ENCODE measurements at places on chromosomes 5 and 9. TPM values are rescaled to one million over a fixed set of nuclear protein-coding genes. Genes with fewer than 3 reads are reported as not detected.
A peak's percentile ranks its signal among the peaks of the same experiment; 100 is the strongest.

DNA sequence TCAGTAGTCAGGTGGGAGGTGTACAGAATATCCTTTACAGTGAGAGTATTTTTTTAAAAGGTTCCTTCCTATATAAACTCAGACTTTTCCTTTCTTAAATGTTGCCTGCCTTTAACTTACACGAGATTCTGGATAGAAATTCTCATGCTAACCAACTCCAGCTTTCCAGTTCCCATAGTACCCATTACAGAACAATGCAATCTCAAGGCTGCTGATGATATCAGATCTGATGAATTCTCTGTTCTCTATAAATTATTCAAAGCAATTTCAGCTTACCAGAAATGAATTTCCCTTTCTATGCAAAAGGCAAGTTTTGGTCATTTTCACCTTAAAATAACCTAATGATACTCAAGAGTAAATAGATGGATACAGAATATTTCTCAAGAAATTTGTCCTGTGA is 90.3 kb downstream of the NUDT12 start:
- no peak overlapping the region for H3K27ac ChIP-seq
- H3K36me3 ChIP-seq, result no peaks in the 10 kb centered on the region
- peaks cover 8% of the 10 kb centered on the region for H3K27me3 ChIP-seq
- no peaks in the 10 kb centered on the region for H3K4me1 ChIP-seq

- DNase-seq, result no peak
- H3K4me3 ChIP-seq, result no peak overlapping the region
- no peak overlapping the region for H3K27ac ChIP-seq
- H3K36me3 ChIP-seq, result no peaks in the 10 kb centered on the region
- peaks cover 4% of the 10 kb centered on the region for H3K27me3 ChIP-seq
These were observed 60.1 kb upstream of the LMNB1 start for GRCh38 chr5:126716861-126717260.

GRCh38 chr9:71721855-71722254 is 46.5 kb downstream of the CEMIP2 start:
- H3K27me3 ChIP-seq, result no peaks in the 10 kb centered on the region
- DNase-seq, result no peak
- no peak overlapping the region for H3K27ac ChIP-seq
- H3K36me3 ChIP-seq, result peaks cover 36% of the 10 kb centered on the region
- no peak overlapping the region for H3K4me3 ChIP-seq
- no peaks in the 10 kb centered on the region for H3K4me1 ChIP-seq

DNA sequence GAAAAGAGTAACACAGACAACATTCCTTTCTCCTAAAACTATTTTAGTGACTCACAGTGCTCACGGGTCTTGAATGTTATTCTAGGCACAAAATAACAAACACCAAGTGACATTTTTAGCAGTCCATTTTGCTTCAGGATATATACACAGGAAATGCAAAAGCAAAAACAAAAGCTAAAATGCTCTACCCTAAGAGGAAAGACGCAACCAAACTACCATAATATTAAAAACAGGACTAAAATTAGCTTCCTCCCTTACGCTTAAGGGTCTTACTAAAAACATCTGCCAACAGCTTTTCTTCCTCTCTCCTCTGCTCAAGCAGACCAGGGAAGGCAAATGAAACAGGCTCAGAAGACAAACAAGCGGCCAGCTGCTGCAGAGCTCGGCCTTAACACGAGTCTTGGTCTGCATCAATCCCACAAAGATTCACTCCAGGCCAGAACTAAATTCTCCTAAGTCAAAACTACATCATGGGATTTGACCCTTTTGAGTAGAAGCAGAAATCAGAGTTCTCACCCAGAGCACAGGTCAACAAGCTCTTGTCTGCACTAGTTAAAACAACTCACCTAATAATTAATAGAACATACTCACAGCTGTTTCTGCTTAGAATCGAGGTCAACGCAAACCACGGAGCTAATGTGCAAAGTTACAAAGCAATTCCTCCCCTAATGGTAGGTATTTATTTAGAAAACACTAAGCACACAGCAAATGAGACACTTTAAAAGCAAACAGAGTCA is 62.3 kb downstream of the RAPGEF1 start:
- peaks cover 55% of the 10 kb centered on the region for H3K4me1 ChIP-seq
- peaks cover 4% of the 10 kb centered on the region for H3K36me3 ChIP-seq
- H3K4me3 ChIP-seq, result peak overlapping the region; percentile 47
- peak overlapping the region; percentile 80 for H3K27ac ChIP-seq
- no peaks in the 10 kb centered on the region for H3K27me3 ChIP-seq

GRCh38 chr5:100900796-100901781 is 2.0 kb downstream of the ST8SIA4 start:
- no peaks in the 10 kb centered on the region for H3K27me3 ChIP-seq
- peaks cover 28% of the 10 kb centered on the region for H3K4me1 ChIP-seq
- peak overlapping the region; percentile 97 for H3K27ac ChIP-seq

DNA sequence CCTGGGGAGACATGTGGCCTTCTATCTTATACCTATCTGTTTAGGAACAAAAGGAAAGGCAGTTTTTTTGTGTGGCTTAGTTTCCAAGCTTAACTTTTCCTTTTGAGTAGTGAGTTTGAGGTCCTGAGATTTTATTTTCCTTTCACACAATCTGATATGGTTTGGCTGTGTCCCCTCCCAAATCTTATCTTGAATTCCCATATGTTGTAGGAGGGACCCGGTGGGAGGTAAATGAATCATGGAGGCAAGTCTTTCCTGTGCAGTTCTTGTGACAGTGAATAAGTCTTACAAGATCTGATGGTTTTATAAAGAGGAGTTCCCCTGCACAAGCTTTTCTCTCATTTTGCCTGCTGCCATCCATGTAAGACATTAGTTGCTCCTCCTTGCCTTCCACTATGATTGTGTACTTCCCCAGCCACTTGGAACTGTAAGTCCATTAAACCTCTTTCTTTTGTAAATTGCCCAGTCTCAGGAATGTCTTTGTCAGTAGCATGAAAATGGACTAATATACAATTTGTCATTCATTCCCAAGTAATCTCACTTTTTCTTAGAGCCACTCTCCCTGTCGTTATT is 4.7 kb upstream of the CLTB start:
- H3K4me3 ChIP-seq, result no peak overlapping the region
- peaks cover 32% of the 10 kb centered on the region for H3K27me3 ChIP-seq
- no peak overlapping the region for H3K27ac ChIP-seq
- H3K36me3 ChIP-seq, result peaks cover 5% of the 10 kb centered on the region
- H3K4me1 ChIP-seq, result peaks cover 5% of the 10 kb centered on the region

GRCh38 chr5:82225525-82226172 is 52.5 kb downstream of the RPS23 start:
- H3K4me1 ChIP-seq, result peaks cover 11% of the 10 kb centered on the region
- DNase-seq, result peak; percentile 49
- no peak overlapping the region for H3K4me3 ChIP-seq
- no peaks in the 10 kb centered on the region for H3K27me3 ChIP-seq

- no peaks in the 10 kb centered on the region for H3K36me3 ChIP-seq
- H3K4me3 ChIP-seq, result no peak overlapping the region
- no peaks in the 10 kb centered on the region for H3K4me1 ChIP-seq
- no peaks in the 10 kb centered on the region for H3K27me3 ChIP-seq
- no peak overlapping the region for H3K27ac ChIP-seq
- no peak for DNase-seq
These were observed 563.9 kb downstream of the HTR1A start for GRCh38 chr5:63398346-63398745.

DNA sequence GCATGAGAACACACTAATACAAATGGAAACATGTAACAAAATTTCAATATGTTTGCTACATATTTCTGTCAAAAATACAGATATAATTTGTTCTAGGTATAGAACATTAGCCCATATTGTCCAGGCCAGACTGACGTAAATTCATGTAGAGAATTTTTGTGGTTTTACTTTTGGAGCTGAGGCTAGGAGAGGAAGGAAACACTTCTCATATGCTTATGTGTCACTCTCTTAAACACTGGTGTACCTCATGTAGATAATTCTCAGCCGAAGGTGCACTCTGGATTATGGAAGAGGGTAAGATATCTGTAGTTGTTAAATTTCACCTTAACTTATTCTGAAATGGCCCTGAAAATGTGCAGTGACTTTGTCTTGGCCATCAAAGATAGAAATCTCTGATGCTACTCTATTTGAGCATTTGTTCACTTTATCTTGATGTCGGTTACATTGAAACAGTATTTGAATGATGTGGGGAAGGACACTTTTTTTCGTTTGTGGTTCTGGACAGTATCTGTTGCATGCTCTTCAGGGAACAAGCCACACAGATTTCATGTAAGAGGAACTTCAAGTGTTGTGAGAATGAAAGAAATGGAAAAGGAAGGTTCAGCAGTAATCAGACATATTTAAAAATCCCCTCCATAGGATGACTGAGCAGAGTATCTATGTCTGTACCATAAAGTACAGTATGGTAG is 202.7 kb downstream of the SPATA31D1 start:
- no peaks in the 10 kb centered on the region for H3K27me3 ChIP-seq
- no peak overlapping the region for H3K4me3 ChIP-seq
- DNase-seq, result no peak
- no peaks in the 10 kb centered on the region for H3K36me3 ChIP-seq
- H3K4me1 ChIP-seq, result no peaks in the 10 kb centered on the region

DNA sequence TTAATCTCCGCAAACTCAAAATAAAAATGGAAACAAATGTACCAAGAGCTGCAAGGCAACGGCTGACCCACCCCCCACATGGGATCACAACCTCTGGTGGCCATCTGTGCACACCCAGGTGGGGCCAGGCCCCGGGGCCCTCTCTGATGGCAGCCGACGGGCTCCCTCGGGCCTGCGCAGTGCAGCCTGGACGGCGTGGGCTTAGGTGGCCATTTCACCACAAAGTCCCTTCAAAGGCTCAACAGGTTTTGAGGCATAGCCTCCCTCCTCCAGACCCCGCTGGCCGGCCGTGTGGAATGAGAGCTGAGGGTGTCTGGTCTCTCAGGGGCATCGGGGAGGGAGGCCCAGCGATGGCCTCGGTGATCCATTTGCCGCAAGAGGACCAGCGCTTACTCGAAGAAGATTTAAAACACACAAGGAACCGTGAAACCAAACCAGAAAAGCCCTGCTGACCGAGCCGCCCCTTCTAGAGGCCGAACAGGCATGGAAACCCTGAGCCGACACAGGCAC is 42.7 kb upstream of the CEP72 start:
- DNase-seq, result no peak
- H3K27me3 ChIP-seq, result peaks cover 19% of the 10 kb centered on the region
- no peak overlapping the region for H3K4me3 ChIP-seq

DNA sequence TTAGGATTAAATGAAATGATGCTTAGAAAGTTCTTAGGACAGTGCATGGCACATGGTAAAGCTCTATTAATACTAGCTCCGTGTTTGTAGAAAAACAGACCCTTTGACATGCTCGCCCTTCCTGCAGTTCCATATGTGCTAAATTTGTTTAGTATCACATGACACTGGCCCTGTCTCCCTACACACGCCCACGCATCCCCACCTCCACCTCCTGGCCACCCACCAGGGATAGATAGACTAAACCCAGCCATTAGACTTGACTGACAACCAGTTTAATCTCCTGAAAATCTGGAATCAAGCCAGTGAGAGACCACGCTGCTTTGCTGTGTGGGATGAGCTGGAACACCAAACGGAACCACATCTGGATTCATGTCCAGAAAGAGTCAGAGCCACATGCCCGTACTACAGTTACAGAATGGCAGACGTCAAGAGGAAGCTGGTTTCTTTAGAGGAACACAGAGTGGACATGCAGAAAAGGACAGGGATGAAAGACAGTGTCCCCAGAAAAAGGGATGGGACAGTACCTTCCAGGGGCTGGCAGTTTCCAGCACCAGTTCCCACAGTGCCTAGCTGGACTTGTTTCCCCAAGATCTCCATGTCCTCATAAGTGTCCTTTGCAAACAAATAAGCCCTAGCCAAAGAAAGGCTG is 186.1 kb downstream of the PDZD2 start:
- H3K4me3 ChIP-seq, result no peak overlapping the region
- H3K4me1 ChIP-seq, result peaks cover 3% of the 10 kb centered on the region
- no peak for DNase-seq
- H3K27me3 ChIP-seq, result peaks cover 8% of the 10 kb centered on the region

DNA sequence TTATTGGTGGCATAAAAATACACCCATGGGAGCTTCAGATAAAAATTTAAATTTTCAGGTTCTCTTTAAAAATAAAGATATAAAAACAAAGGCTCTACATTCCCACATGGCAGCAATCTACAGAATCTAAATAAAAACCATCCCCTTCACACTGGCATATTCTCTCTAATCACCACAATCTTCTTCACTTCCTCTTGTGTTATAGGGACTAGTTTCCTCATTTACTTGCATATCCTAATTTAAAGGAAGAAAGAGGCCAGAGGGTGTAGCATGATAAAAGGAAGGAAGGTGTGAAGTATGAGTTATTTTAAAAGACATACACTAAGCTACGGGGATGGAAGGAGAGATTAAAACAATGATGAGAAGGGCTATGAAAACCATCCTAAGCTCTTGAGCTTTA is 390.5 kb downstream of the ZNF608 start:
- H3K4me1 ChIP-seq, result peaks cover 5% of the 10 kb centered on the region
- no peak for DNase-seq
- no peak overlapping the region for H3K27ac ChIP-seq

GRCh38 chr5:131514316-131515283 is 120.4 kb downstream of the RAPGEF6 start:
- DNase-seq, result no peak
- peak overlapping the region; percentile 87 for H3K27ac ChIP-seq
- no peaks in the 10 kb centered on the region for H3K27me3 ChIP-seq
- peak overlapping the region; percentile 87 for H3K4me3 ChIP-seq
- peaks cover 23% of the 10 kb centered on the region for H3K4me1 ChIP-seq
- peaks cover 23% of the 10 kb centered on the region for H3K36me3 ChIP-seq

GRCh38 chr9:72476617-72477437 is 44.6 kb upstream of the TMC1 start:
- H3K27ac ChIP-seq, result no peak overlapping the region
- no peak for DNase-seq
- peaks cover 30% of the 10 kb centered on the region for H3K4me1 ChIP-seq

GRCh38 chr5:176652136-176652535 is 4.9 kb downstream of the TSPAN17 start:
- no peaks in the 10 kb centered on the region for H3K27me3 ChIP-seq
- DNase-seq, result no peak
- no peak overlapping the region for H3K27ac ChIP-seq
- peaks cover 9% of the 10 kb centered on the region for H3K36me3 ChIP-seq

Gene BRINP1
- total RNA-seq, result not detected

Gene CDC37L1
- 14.4 TPM for total RNA-seq

Gene PAEP
- total RNA-seq, result not detected

Gene PKD2L2
- not detected for total RNA-seq

Gene MPDZ
- not detected for total RNA-seq

Gene ZNF879
- 7.5 TPM for total RNA-seq

Gene PCDHAC2
- total RNA-seq, result not detected

Gene PDGFRB
- total RNA-seq, result 41.5 TPM

Gene SAXO1
- total RNA-seq, result 0.42 TPM
